ENCODE measurements at places on chromosomes 1 and 21.
A peak's percentile ranks its signal among the peaks of the same experiment; 100 is the strongest.

DNA sequence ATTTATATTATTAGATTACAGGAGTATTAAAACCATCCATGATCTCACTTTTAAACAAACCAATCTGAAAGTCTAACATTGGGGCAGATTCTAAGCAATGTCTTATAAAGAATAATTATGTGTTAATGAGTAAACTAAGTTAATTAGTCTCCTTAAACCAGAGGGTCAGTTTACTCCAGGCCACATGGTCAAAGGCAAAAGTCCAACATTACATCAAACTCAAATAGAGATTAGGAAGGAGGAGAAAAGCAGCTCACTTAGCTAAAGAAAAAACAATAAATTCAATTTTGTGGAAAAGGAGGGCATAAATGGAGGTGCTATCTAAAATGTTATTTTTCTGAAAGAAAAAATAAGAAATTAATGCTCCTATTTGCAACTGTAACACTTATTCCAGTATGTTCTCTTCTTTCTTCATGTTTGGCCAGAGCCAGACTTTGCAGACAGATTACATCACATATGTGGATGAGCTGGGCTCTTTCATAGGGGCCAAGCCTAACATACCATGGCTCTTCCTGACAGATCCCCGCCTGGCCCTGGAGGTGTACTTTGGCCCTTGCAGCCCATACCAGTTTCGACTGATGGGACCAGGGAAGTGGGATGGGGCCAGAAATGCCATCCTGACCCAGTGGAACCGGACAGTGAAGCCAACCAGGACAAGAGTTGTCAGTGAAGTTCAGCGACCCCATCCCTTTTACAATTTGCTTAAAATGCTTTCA, 24.3 kb upstream of the FMO2 start:
- DNase-seq = no peak

- DNase-seq = no peak
Observed at GRCh38 chr1:110159168-110159567, 8.9 kb downstream of the SLC6A17 start.

GRCh38 chr1:47401761-47402160, 14.3 kb upstream of the FOXE3 start:
- no peak for DNase-seq

- no peak for DNase-seq
Observed at GRCh38 chr1:14925336-14926136, 228.0 kb upstream of the TMEM51 start.

DNA sequence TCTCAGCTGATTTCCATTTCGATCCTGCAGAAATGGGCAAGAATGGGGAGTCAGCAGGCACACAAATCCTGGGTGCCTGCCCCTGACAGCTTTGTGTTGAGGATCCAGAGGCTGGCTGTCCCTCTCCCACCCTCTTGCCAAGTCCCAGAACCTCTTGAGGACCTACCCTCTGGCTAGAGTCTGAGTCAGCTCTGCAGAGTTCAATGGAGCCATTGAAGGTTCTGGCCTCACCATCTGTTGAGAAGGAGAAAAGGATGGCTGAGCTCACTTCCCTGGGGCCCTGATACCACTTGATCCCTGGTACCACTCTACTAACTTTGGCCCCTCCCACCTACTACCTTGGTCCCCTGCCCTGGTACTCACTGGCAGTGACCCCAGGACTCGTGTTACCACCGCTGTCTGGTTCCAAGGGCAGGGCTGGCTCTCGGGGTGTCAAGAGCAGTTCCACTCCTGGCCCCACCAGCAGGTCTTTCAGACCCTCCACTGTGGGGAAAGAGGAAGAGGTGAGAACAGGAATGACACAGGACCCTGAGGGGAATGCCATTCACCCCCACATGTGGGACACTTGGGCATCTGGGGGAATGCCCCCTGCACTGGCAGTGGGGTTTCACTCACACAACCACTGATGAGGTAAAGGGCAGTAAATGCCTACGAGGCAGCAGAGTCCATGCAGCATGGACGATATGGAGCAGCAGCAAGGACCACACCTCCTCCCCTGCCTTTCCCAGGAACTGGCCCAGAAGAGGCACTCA, 10.5 kb downstream of the RXFP4 start:
- no peak for DNase-seq

DNA sequence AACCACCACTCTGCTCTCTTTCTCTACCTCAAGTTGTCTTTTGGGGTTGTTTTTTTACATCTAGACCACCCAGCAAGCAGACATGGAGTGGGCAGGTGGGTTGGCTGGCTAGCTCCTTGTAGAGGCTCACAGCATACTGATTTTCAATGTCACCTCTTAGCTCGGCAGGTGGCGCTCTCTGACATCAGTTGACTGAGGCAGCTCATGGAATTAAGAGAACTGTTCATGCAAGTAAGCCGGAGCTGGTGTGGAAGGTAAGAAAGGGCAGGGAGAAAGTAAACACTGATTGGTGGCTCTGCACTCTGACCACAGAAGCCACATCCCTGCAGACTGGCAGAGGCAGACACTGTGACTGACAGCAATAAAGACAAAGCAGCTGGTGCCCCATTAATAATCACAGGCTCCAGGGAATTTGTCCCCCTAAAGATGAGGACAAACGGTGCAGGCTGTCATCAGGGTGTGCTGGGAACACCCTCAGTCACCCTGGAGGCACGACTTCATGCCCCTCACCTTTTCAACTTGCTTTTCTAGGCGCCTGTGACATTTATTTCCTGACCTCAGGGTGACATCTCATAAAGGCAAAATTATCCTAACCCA, 226.8 kb downstream of the LMX1A start:
- DNase-seq = no peak

GRCh38 chr1:203077956-203078355, 7.9 kb downstream of the MYOG start:
- no peak for DNase-seq

DNA sequence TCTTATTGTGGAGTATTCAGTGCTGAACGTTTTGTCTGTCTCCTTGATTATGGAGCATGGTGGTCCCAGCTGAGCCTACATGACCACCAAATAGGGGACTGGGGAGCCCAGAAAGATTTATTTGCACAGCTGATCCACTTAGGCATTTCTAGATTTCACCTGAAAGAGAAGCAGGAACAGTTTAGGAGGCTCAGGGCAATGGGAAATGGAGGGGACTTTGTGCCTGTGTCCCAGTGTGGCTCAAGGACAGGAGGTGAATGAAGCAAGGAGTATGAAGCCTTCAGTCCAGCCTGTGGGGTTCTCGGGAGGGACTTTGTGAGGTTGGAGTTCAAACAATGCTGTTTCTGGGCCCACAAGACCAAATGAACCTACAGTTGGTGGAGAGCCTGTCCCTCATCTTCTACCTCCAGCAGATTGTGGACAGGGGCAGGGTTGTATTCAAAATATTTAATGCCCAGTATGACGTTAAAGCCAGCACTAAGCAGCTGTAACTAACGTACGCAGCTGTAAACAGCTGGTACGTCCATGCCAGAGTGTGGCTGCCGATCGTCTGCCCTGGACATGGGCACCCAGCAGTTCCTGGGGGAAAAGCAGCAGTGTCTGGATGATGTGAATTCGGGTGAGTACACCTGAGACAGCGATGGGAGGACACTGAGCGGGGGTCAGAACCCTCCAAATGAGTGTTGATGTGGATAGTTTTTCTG, 164.9 kb upstream of the RAB4A start:
- no peak for DNase-seq

- DNase-seq = no peak
Observed at GRCh38 chr1:197200272-197200899, 53.9 kb upstream of the ASPM start.

DNA sequence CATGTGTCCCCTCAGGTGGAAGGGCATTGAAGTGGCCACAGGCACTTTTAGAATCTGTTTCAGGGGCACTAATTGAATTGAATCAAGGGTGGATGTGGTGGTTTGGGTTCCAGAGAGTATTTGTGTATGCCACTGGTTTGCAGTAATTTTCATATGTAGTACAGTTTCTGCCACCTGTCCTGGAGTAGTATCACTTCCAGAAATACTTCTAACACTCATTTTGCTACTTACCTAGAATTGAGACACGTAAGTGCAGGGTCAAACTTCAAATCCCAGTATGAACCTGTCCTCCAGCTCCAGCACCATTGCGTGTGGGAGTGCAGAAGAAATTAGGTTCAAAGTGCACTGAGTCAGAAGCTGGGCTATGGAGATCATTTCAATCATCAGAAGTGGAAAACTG, 26.8 kb downstream of the RSPH1 start:
- DNase-seq = no peak

DNA sequence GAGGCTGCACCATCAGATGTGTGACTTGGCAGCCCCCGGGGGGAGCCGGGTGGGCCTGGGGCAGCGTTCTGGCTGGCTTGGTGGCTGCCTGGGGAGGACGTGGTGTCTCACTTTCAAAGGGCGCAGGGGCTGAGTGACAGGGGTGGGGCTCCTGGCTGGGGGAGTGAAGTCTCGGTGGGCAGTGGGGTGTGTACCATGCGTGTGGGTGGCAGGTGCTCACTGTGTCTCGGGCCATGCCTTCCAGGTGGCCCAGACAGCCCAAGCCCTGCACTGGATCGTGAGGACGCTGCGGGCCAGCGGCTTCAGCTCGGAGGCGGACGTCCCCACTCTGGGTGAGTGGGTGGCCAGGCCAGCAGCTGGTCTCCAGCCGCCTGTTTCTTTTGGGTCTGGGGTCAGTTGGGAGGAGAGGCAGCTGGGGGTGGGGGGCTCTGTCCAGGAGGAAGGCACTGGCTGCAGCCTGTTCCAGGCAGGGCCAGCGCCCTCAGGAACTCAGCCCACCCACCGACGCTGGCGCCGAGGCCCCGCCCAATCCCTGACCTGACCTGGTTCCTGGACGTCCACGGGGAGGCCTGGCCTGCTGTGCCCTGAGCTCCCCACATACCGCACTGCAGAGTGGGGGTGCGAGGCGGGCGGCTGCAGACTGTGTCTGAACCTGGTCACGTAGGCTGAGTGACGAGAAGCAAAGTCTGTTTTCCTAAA, 30.6 kb upstream of the LRRC3 start:
- no peak for DNase-seq

- DNase-seq = no peak
Observed at GRCh38 chr1:7560601-7561181, 210.4 kb upstream of the VAMP3 start.

- DNase-seq = no peak
Observed at GRCh38 chr1:121417325-121417923, 232.6 kb downstream of the SRGAP2C start.

GRCh38 chr21:34979383-34979782, 69.7 kb downstream of the RUNX1 start:
- DNase-seq = no peak

- DNase-seq = no peak
Observed at GRCh38 chr1:81781749-81782148, 19.0 kb upstream of the ADGRL2 start.

GRCh38 chr1:201269281-201269680, 14.0 kb upstream of the PKP1 start:
- no peak for DNase-seq

DNA sequence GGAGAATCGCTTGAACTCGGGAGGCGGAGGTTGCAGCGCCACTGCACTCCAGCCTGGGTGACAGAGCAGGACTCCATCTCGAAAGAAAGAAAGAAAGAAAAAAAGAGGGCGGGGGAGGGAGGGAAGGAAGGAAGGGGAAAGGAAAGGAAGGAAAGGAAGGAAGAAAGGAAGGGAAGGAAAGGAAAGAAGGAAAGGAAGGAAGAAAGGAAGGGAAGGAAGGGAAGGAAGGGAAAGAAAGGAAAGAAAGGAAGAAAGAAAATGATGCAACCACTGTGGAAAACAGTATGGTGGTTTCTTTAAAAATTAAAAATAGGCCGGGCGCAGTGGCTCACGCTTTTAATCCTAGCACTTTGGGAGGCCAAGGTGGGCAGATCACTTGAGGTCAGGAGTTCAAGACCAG, 15.2 kb upstream of the RCAN3 start:
- DNase-seq = no peak

DNA sequence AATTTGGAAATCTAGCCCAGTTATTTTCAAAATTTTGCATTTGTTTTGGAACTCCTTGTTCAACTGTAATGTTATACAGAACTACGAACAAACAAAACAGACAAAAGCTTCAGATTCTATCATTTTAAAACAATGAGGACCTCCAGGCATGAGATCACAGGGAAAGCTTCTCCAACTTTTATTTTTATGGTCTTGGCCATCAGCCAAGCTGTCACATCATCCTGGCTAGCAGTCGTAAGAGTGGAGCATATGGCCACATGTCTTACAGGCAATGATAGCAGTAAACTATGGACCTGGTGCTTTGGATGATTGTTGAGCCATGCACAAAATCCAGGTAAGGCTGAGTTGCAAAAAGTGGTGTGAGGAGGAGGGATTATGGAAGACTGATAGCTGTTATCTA, 299.6 kb downstream of the LMX1A start:
- DNase-seq = no peak

- DNase-seq = no peak
Observed at GRCh38 chr1:220347654-220348175, 75.5 kb upstream of the RAB3GAP2 start.

GRCh38 chr1:185045814-185046492, 595 bp downstream of the RNF2 start:
- peak; percentile 18 for DNase-seq

- no peak for DNase-seq
Observed at GRCh38 chr1:3687504-3687903, 35.2 kb downstream of the TP73 start.

GRCh38 chr1:101006553-101006952, 19.0 kb downstream of the DPH5 start:
- DNase-seq = no peak

DNA sequence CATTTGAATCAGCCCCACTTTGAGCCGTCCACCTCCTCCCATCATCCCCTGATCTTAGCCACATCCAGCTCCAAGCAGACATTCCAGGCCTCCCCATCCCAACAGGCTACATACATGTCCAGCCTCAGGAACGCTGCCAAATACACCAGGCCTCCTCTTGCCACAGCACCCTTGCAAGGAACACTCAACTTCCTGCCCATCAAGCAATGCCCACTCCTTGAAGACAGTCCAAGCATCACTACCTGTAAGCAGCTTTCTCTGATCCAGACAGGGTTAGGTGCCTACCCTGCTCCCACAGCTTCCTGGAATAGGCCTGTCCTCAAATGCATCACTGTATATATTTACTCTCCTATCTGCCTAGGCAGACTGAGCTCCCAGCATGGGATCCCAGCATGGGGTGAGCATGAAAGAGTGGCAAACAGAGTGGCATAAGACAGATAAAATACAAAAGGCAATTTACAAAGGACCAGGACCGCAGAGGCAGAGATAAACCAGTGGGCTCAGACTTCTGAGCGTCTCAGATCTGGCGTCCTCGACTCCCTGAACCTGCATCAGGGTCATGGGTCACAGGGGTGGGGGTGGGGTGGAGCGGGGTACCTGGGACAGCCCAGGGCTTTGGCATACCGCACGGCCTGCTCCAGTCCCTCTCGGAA, 816 bp downstream of the HYI start:
- no peak for DNase-seq
